ENCODE measurements at places on chromosomes 3 and 15. TPM values are rescaled to one million over a fixed set of nuclear protein-coding genes. Genes with fewer than 3 reads are reported as not detected.

The FAM162A gene
- total RNA-seq, result 46.6 TPM

The COLQ gene
- total RNA-seq, result 4.3 TPM

The ARGFX gene
- not detected for total RNA-seq

The SCAMP5 gene
- 13.4 TPM for total RNA-seq

The P2RY12 gene
- 2.2 TPM for total RNA-seq

The ZNF80 gene
- total RNA-seq, result 0.28 TPM

The TTC21A gene
- 14.1 TPM for total RNA-seq

The MOBP gene
- 0.16 TPM for total RNA-seq

The ZDHHC19 gene
- 0.57 TPM for total RNA-seq

The NUP210 gene
- 22.9 TPM for total RNA-seq

DNA sequence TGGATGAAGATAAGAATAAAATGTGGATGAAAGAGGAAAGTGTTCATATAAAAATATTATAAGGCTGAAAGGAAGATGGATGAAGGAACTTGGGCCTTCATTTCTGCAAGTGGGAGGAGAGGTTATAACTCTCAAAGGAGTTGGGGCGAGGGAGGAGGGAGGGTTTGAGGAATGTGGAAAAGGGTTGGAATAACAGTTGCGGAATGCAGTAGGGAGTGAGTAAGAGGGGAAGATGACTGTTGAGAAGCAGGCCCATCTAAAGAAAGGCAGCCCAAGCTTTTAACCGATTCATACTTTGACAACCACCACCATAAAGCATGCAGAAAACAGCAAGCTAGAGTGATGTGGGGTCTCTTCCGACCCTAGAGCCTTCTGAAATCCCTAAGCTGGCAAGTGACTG is 8.3 kb upstream of the TM4SF4 start:
- no peaks in the 10 kb centered on the region for H3K27me3 ChIP-seq
- no peaks in the 10 kb centered on the region for H3K36me3 ChIP-seq
- no peak for DNase-seq
- no peaks in the 10 kb centered on the region for H3K4me1 ChIP-seq
- H3K27ac ChIP-seq, result no peak overlapping the region
- H3K4me3 ChIP-seq, result no peak overlapping the region

GRCh38 chr15:69664572-69665571 is 212.3 kb downstream of the RPLP1 start:
- no peak overlapping the region for H3K27ac ChIP-seq
- no peaks in the 10 kb centered on the region for H3K36me3 ChIP-seq
- H3K4me3 ChIP-seq, result no peak overlapping the region
- no peaks in the 10 kb centered on the region for H3K4me1 ChIP-seq
- peak; percentile 67 for DNase-seq

GRCh38 chr15:99564221-99565048 is 1.3 kb upstream of the MEF2A start:
- H3K27ac ChIP-seq, result peak overlapping the region; percentile 93
- peak overlapping the region; percentile 46 for H3K4me3 ChIP-seq
- peaks cover 9% of the 10 kb centered on the region for H3K4me1 ChIP-seq
- no peaks in the 10 kb centered on the region for H3K36me3 ChIP-seq

- no peaks in the 10 kb centered on the region for H3K36me3 ChIP-seq
- DNase-seq, result no peak
- no peak overlapping the region for H3K4me3 ChIP-seq
- H3K27me3 ChIP-seq, result no peaks in the 10 kb centered on the region
- H3K4me1 ChIP-seq, result no peaks in the 10 kb centered on the region
- H3K27ac ChIP-seq, result no peak overlapping the region
Observed at GRCh38 chr15:39344662-39345141, 236.2 kb upstream of the THBS1 start.

DNA sequence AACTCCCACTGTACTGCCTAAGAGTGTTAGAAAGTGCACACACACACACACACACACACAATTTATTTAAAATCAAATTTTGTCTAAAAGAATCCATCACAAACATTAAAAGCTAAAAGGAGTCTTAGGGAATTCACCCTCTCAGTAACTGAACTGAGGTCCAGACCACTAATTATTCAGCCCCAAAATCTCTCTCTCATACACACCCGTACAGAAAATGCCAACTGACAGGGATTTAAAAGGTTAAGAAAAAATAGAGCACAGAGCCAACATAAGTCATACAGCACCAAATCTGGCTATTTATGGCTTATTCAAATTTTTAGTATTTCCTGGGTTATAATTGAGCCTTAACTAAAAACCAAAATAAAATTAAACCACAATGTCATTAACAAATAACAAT is 20.7 kb downstream of the GBE1 start:
- no peaks in the 10 kb centered on the region for H3K27me3 ChIP-seq
- no peak overlapping the region for H3K27ac ChIP-seq

DNA sequence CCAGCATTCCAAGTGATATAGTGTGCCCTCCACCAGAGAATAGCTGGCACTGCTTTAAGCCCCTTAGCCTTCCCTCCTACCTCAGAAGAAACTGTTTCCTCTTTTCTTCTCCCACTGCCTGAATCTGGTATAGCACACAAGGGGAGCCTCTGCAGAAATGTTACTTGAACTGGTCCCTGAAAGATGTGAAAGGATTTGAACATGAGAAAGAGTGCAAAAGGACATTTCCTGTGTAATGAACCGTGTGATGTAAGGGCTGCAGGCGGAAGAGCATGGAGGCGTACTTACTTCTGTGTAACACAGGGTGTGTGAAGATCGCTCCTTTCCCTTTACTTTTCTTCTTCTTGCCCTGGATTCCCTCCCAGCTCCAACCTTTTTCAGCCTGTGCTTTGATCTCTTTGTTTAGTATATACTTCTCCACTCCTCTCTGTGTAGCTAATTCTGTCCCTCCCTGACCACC is 8.4 kb downstream of the TMOD3 start:
- no peak overlapping the region for H3K27ac ChIP-seq
- H3K36me3 ChIP-seq, result no peaks in the 10 kb centered on the region
- DNase-seq, result peak; percentile 13

- no peaks in the 10 kb centered on the region for H3K4me1 ChIP-seq
- H3K27ac ChIP-seq, result no peak overlapping the region
- no peaks in the 10 kb centered on the region for H3K36me3 ChIP-seq
Observed at GRCh38 chr3:142278451-142278850, 53.1 kb upstream of the GK5 start.

GRCh38 chr3:107752202-107752990 is 229.6 kb downstream of the BBX start:
- no peak for DNase-seq
- H3K27me3 ChIP-seq, result no peaks in the 10 kb centered on the region
- H3K4me3 ChIP-seq, result no peak overlapping the region
- no peaks in the 10 kb centered on the region for H3K4me1 ChIP-seq

DNA sequence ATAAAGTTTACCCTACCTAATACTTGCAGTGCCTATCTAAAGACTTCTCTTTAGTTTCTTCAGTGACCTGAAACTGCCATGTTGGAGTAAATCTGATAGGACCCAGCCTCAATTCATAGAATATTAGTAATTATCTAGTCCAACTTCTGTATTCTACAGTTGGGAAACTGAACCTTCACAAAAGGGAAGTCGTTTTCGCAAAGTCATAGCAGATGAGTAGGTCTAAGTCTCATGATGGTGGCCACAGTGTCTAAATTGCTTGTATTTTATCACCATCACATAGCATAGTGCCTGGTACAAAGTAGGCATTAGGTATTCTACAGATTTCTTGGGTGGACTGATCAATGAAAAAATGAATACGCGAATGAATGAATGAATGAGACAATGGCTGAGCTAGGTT is 8.4 kb downstream of the GMNC start:
- no peak for DNase-seq
- no peaks in the 10 kb centered on the region for H3K27me3 ChIP-seq
- no peak overlapping the region for H3K4me3 ChIP-seq
- no peaks in the 10 kb centered on the region for H3K36me3 ChIP-seq
- H3K27ac ChIP-seq, result no peak overlapping the region

DNA sequence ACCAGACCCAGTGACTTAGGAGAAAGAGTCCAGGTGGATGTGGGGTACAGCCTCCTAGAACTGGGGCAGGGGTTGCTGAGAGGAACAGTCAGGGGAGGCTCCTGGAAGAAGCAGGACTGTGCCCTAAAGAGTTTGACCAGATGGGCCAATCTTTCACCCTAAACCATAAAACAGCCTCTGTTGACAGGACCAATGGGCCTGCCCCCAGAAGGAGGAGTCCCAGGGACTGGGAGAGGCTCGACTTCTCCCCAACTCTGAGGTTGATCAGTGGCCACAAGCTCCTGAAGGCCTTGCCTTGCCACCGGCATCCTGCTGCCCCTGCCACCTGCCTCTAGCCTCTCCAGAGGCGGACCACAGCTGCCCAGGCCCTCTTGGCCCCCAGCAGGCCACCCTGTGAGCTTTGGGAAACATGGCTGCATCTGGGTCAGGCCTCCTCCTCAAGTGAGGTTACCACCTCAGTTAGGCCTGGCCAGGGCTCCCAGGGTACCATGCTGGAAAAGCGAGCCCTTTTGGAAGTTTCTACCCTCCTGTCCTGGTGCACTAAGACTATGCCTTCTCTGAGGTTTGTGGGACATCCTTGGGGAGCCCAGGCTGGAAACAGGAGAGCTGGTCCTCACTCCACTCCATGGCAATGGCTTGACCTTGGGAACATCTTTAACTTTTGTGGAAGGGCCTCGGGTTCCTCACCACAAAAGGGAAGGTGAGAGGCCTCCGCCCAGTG is 2.8 kb downstream of the VIPR1 start:
- no peak overlapping the region for H3K4me3 ChIP-seq
- DNase-seq, result no peak
- no peak overlapping the region for H3K27ac ChIP-seq
- peaks cover 6% of the 10 kb centered on the region for H3K27me3 ChIP-seq
- H3K4me1 ChIP-seq, result no peaks in the 10 kb centered on the region

- DNase-seq, result no peak
- no peaks in the 10 kb centered on the region for H3K36me3 ChIP-seq
- H3K4me3 ChIP-seq, result no peak overlapping the region
- H3K27me3 ChIP-seq, result peaks cover 6% of the 10 kb centered on the region
- H3K27ac ChIP-seq, result no peak overlapping the region
- no peaks in the 10 kb centered on the region for H3K4me1 ChIP-seq
Observed at GRCh38 chr15:34793901-34794300, 1.4 kb downstream of the ACTC1 start.

DNA sequence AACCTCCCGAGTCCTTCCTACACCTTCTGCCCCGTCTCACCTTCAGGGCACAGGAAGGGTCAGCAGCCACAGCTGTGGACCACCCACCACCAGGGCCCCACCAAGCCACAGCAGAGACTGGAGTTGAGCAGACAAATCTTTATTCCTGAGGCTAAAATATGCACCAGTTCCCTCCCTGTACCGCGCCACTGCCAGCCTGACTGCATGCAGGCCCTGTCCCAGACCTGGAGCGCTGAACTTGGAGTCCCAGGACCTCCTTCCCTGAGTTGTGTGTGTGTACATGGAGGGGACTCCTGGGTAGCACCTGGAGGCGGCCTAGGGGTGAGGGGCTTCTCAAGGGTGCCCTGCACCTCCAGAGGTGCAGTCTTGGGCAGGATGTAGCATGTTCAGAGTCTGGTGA is 4.0 kb upstream of the TMEM89 start:
- H3K4me1 ChIP-seq, result no peaks in the 10 kb centered on the region
- no peak overlapping the region for H3K4me3 ChIP-seq
- no peaks in the 10 kb centered on the region for H3K36me3 ChIP-seq
- DNase-seq, result no peak

DNA sequence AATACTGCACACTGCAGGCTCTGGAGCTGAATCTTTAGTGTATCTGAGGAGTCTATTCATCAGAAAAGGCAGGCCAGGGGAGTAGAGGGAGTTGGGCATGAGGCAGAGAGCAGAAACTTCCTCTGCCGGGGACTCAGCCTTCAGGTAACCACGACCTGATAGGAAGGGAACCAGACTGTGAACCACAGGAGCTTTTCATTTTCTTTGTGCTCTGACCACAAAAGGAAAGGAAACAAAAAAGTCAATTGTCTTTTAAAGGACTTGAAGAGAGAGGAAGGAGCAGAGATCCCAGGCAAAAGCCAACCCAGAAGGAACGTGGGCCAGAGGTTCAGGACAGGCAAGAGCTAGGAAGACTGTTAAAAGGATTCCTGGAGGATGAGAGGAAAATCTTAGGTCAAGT is 573.3 kb downstream of the EPHB1 start:
- no peaks in the 10 kb centered on the region for H3K4me1 ChIP-seq
- no peak overlapping the region for H3K27ac ChIP-seq
- no peak overlapping the region for H3K4me3 ChIP-seq
- DNase-seq, result no peak
- no peaks in the 10 kb centered on the region for H3K27me3 ChIP-seq

DNA sequence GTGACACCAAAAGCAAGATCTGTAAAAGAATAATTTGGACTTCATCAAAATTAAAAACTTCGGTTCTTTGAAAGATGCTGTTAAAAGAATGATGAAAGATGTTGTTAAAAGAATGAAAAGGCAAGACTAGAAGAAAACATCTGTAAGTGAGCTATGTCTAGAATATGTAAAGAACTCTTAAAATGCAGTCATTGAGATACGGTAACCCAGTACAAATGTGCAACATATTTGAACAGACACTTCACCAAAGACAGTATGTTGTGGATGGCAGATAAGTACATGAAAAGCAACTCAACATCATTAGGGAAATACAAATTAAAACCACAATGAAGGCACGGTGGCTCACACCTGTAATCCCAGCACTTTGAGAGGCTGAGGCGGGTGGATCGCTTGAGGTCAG is 139.5 kb downstream of the LRIG1 start:
- no peaks in the 10 kb centered on the region for H3K36me3 ChIP-seq
- no peak overlapping the region for H3K27ac ChIP-seq
- no peaks in the 10 kb centered on the region for H3K4me1 ChIP-seq
- H3K4me3 ChIP-seq, result no peak overlapping the region
- H3K27me3 ChIP-seq, result no peaks in the 10 kb centered on the region

DNA sequence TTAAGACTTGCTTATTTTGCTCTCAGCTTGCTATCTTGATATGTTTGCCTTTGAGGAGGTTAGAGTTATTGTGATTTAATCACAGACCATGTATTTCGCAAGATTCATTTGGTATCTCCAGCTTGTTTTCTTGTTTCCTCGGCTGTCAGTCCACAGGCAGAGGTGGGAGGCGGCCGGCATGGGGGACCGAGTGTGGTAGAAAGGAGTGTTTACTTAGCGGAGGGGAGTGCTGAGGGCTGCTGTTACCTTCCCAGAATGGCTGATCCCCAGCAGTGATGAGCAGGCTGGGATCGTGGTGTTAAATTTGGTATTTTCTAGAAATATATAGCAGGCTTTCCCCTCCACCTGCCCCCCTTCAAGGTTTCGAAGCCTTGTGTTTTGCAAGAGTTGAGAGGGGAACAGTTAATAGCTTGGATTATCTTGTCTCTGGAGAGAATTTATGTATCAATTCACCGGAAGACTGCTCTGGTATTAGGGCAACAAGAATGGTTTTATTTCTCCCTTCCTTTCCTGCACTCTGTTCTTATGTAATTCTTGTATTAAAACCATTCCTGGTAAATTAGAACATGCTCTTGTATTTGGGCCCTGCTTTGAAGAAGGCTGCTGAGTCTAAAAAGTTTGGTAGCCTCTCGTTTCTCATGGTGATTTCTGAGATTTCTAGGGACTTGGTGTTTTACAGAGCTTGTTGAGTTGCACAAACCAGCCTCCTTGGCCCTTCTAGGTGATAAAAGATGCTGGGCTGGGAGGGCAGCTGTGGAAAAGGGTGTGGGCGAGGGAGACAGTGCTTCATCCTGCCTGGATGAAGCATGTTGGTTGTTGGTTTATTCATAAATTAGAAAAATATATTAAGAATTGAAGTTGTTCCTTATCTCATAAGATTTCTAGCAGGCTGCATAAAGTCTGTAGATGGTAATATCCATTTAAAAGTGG is 151.4 kb downstream of the IGF1R start:
- no peaks in the 10 kb centered on the region for H3K36me3 ChIP-seq
- H3K4me3 ChIP-seq, result no peak overlapping the region
- DNase-seq, result peak; percentile 58
- H3K4me1 ChIP-seq, result peaks cover 16% of the 10 kb centered on the region
- no peak overlapping the region for H3K27ac ChIP-seq
